ENCODE measurements at places on chromosomes 16 and 17.

DNA sequence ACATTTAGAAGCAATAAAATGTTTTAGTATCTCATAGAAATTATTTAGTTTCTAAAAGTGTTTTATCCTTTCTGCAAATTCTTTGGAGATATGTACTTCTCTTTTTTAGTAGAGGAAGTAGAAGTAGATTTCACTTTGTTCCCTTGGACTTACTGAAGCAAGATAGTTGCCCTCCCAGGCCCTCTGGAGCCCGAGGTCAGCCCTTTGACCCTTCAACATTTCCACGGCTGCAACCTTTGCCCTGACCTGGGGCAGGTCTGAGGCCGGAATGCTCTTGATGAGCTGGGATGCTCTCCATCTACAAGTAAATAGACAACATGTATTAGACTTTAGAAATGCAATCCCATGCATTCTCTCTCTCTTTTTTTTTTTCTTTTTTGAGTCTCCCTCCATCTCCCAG, 167.5 kb downstream of the CDK5R1 start:
- no peak for DNase-seq

- no peak for DNase-seq
Measured at GRCh38 chr16:1429631-1430030, 1.2 kb upstream of the PERCC1 start.

DNA sequence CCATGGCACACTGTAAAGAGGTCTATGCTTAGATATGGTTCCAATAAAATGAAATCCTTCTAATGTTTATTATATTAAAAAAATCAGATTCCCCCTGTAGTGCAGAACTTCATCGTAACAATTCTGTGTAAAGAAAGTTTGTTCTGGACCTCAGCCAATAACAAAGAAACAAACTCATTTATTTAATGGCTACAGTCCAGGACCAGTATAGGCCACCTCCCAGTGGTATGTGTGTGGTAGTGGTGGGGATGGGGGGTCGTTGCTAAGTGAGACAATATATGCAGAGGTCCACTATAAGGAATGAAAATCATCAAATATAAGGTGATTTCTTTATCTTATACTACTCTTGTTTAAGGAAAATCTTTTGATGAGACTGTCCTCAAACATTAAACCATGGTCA, 136.4 kb downstream of the CDK5R1 start:
- DNase-seq, result no peak

- DNase-seq, result no peak
Measured at GRCh38 chr17:1568950-1569810, 6.6 kb upstream of the PITPNA start.

DNA sequence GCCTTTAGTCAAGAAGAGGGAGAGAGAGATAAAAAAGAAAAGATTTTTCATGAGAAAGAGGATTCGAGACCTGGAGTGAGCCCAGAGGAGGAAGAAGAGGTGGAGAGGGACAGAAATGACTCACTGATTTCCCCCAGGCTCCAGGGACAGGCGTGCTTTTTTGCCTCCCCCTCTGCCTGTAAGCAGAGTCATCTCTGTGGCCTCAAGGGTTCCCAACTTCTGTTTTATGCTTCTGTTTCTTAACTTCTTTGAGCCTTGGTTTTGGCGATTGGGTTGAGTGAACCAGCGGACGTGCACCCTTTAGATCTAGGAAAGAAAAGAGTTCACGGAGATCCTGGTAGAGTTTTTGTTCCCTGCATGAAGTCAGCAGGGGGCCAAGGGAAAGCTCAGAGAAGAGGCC, 147.9 kb upstream of the NOL11 start:
- DNase-seq, result no peak

Data from cerebellar nuclear complex (tissue), 1 donor.